MM.1S (cell line): ENCODE measurements at places on chromosomes 4 and X.
A peak's percentile ranks its signal among the peaks of the same experiment; 100 is the strongest.

- DNase-seq = no peak
These were observed 6.2 kb downstream of the IL21 start for GRCh38 chr4:122614621-122615020.

- peak; percentile 28 for DNase-seq
These were observed 5.1 kb upstream of the CENPC start for GRCh38 chr4:67550451-67550850.

- no peak for DNase-seq
These were observed 287.2 kb downstream of the FRMPD4 start for GRCh38 chrX:12425496-12425895.

GRCh38 chr4:116664198-116664597 lies 421.2 kb downstream of the TRAM1L1 start:
- no peak for DNase-seq

DNA sequence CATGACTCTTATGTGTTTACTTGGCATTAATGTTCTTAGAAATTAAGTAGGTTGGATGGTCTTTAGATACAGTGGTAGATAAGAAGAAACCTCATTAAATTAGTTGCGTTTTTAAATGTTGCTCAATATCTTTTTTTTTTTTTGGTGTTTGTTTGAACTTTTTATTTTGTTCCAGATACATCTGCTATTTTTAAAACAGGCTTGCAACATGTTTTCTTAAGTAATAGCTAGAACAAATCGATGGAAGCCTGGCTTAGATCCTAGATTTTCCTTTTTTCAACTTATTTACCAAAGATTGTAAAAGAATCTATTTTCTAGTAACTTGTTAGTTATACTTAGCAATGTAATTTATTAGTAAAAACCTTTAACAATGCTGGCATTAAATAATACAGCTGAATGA lies 9.3 kb downstream of the CNKSR2 start:
- no peak for DNase-seq

DNA sequence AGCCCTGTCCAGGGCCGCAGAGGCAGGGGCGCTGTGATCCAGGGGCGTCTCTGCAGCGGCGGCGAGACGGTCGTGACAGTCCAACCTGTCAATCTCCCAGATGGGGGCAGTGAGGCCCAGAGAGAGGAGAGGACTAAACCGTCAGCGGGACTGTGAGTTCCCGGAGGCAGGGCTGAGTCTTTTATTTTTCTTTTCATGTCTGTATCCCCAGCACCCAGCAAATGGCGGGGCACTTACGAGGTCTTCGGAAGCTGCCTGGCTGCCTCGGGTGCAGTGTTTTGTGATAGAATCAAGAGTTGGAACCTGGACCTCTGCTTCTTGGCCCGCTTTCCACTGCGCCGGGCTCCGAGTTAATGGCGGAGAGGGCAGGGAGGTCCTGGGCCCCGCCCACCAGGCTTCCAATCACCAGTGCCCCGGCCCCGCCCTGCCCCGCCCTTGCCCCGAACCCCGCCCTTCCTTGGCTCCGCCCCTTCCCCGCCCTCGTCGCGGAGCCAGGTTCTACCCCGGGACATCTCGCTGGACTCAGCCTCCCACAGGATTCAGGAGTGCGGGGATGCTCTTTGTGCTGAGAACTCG lies 35.3 kb upstream of the GRPEL1 start:
- peak; percentile 36 for DNase-seq

DNA sequence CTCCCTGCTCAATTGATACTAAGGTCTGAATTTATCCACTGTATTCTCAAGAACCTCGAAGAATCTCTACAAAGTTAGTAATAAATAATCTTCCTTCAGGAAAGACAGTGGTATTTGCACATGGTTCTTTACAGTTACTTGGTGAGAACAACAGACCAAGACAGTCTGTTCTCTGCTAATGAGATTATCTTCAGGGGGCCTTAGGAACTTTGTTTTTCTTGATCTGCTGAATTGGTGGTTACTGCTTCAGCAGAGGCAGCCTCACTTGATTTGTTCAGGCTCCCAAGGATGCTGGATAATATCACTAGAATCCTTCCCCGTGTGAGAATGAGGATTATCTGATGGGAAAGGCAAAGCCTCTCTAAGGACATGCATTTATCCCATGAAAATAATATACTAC lies 64.8 kb downstream of the CBR4 start:
- DNase-seq = no peak

DNA sequence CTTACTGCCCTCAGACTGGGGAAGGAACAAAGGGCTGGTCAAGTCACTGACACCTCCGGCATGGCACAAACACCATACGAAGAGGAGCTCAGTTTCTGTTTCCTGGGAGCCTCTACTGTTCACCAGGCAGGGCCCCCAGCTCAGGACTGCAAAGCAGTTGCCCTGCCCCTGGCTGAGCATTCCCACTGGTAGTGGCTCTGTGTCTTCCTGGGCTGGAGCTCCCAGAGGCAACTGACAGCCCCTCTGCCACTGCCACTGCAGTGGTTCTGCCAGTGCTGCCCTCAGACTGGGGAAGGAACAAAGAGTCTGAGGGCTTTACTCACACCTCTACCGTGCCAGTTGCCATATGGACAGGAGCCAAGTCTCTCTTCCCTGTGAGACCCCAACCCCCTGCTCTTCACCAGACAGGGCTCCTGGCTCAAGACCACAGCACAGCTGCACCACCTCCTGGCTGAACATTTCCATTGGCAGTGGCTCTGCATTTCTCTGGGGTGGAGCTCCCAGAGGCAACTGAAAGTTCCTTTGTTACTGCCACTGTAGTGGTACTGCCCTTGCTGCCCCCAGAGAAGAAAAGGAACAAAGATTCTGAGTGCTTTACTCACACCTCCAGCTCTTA lies 67.9 kb downstream of the SMARCA5 start:
- no peak for DNase-seq

- DNase-seq = no peak
These were observed 44.0 kb upstream of the SCD5 start for GRCh38 chr4:82842593-82842992.

DNA sequence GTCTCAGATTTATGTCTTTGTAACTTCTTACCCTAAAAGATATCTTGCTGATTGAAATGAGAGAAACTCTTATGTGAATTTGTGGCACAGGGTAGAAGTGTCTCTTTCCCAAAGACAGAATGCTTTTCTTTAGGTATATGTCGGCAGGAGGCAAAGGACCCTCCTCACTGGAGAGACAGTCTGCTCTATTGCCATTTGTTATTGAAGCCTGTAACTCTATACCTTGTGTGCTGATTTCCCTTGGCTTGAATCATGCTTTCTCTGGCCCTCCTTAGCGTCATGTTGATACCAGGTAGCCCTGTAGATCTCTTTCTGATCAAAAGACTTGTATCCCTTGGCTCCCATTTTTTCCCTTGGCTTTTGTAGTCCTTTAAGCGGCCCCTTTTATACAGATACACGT lies 284.3 kb downstream of the CXXC4 start:
- no peak for DNase-seq

GRCh38 chrX:85977218-85977617 lies 70.1 kb downstream of the CHM start:
- no peak for DNase-seq

- no peak for DNase-seq
These were observed 105.9 kb upstream of the TENM3 start for GRCh38 chr4:182137343-182137742.

DNA sequence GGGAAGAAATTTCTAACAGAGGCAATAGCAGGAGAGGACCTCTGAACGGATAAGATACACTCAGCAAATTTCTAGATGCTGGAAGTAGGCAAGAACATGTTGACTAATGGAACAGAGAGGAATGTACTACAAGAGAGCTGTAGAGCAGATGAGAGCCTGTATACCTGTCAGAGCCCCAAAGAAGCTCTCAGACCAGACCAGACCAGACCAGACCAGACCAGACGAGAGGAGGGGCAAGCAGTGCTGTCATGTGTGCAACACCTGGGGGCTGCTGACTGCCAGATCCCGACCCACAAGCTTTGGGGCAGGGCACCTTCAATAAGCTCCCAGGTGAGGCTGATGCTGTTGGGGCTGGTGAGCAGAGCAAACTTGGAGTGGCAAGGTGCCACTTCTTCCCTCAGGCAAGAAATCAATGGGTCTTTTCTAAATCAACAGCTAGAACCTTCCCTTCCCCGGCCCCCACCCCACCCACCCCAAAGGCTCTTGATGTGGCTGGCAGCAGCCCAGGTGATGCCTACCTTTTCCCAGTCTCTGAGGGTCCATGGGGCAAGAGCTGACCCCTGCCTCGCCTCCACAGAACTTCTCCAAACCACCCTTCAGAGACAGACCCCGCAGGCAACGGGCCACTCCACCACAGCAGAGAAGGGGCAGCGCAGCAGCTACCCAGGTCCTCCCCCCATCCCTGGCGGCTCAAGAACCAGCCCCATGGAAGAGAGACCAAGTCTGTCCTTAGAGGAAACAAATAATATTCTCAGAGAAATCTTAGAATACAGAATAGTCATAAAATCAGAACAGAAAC lies 32.7 kb downstream of the MECP2 start:
- no peak for DNase-seq
